NCI-H1048 (cell line): ENCODE measurements at places on chromosomes 16 and 17.

- no peak for DNase-seq
Observed at GRCh38 chr16:764848-765487, 4.4 kb downstream of the MSLN start.

DNA sequence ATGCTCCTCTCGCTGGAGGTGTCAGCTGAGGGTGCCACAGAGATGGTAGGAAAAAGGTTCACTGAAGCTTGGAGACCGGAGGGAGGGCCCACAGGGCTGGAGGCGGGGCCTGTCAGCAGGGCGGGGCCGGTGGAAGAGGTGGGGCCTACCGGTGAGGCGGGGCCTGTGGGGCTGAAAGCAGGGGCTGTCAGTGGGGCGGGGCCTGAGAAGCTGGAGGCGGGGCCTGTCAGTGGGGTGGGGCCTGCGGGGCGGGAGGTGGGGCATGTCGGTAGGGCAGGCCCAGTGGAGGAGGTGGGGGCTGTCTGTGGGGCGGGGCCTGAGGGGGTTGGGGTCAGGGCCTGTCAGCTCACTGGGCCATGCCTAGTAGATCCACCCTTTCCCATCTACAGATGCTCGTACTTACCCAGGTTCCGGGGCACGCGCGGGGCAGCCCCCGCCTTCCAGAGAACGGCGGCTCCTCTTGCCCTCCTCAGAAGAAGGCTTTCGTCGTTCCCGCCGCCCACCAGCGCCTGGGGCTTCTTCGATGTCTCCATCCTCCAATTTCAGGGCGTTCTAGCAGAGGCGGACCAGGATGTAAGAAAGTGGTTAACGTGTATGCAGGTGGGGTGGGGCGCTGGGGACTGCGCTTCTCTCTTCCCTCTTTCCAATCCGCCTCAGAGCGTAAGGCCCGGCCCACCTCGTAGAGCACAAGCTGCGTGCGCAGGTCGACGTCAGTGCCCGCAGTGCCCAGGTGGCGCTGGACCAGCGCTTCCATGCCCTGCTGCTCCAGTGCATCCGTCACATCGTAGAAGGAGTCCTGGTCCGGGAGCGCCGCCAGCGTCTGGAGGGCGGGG is 9.8 kb downstream of the TMEM208 start:
- DNase-seq = no peak

DNA sequence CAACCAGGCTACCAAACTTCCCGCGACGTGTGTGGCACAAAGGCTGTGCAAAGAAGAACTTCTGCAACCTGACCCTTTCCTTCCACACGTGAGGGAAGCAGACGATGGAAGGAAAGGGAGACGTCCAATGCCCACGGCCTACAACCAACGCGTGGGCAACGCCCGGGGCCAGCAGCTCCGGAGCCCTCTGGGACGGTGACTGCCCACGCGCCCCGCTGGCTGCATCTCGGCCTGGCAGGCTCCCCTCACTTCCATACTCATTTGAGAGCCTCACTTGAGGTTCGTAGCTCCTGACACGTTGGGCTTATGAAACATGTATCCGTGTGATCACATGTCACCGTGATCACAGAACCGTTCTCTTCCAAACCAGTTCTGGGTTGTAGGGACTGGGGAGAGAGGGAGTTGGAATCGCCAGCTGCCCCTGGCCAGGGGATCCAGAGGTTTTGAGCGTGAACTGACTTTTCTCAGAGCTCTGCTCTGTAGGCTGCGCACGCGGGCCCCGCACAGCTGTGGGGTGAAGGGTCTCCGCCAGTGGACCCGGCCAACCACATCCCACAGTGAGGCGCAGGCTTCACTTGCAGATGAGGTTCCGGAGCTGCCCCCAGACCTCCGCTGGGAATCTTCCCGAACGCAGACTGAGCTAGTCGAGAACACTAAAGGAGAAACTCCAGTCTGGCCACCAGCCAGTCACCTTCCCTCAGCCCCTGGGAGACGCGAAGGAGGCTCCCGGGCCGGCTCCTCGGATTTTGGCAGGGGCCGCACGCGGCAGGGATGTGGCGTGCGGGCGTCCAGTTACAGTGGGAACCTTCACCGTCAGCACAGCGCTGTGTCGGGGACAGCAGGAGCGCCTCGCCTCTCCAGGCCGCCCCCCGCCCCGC is 1.0 kb downstream of the LMF1 start:
- no peak for DNase-seq

DNA sequence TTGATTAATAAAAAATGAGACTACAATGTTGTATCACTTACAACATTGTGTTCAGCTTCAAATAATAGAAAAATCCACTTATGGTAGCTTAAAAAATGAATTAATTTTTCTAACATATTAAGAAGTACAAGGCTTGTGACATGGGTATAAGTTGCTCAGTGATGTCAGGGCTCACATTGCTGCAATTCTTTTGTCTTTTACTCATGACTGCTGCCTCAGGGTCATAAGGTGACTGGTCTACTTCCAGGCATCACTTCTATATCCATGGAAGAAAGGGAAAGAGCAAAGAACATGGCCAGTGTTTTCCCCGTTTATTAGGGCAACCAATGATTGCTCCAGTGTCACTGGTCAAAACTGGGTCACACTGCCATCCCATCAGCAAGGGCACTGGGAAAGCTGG is 295.3 kb downstream of the MAP2K4 start:
- DNase-seq = no peak

GRCh38 chr16:66900721-66901441 is 17.8 kb downstream of the CDH16 start:
- DNase-seq = no peak

DNA sequence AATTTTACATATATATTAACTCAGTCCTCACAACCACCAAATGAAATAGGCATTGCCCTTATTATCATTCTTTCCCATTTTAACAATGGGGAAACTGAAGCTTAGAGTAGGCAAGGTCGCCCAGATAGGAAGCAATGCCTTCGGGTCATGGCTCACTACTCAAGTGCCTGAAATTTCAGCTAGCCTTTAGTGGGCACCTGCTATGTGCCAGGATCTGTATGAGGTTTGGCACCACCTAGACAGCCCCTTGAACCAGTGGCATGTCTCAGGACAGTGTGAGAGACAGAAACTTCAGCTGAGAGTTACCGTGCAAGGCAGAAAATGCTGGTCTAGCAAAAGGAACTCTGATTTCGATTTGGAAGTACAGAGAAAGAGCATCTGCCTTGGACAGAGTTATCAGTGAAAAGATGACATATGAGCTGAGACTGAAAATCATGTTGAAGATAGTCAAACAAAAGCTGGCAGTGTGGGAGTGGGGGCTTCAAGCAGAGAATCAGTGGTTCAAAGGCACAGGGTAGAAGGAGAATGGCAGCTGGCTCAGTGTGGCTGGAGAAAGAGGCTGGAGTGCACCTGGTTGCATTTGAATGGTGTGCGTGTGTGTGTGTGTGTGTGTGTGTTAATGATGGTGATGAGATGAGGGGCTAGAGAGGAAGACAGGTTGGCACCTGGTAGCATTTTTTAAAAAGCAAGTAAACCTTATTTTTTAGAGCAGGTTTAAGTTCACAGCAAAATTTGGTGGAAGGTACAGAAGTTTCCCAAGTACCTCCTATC is 29.1 kb downstream of the CDH13 start:
- DNase-seq = no peak
